ENCODE measurements at places on chromosomes 13 and 19.
A peak's percentile ranks its signal among the peaks of the same experiment; 100 is the strongest.

DNA sequence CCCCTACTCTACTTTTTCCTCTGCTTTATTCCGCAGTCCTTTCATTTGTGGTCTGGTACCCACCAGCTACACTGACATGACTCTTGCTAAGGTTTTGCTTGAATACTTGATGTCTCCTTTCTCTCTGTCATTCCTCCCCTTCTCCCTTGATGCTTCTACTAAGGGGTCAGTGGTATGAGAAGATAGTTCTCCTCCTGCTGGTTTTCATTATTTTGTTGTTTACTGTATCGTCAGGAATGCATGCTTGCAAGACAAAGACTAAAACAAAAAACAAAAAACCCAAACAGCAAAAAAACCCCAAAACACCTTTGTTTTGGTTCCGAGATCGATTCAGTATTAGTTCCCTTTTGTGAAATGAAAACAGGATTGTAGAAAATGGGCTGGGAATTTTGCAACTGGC is 59.5 kb downstream of the PCCA start:
- DNase-seq: no peak

- DNase-seq: no peak
Observed at GRCh38 chr19:937259-937694, 11.4 kb downstream of the ARID3A start.

DNA sequence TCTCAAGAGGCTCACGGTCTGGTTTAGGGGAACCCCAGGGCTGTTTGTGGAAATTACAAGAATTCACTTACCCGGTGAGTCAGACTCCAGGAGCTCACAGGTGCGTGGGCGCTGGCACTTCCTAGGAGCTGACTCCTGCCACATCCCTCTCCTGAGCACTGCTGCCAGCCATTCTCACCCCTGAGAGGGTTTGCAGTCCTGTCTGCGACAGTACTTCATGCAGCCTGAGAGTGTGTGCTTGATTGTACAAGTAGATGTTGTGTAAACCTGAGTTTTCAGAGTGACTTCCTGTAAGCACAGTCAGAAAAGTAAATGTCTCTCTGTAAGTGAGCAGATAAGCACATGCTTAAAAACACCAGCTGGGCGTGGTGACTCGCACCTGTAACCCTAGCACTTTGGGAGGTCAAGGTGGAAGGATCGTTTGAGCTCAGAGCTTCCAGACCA is 8.1 kb downstream of the MRPL4 start:
- DNase-seq: peak; percentile 90

DNA sequence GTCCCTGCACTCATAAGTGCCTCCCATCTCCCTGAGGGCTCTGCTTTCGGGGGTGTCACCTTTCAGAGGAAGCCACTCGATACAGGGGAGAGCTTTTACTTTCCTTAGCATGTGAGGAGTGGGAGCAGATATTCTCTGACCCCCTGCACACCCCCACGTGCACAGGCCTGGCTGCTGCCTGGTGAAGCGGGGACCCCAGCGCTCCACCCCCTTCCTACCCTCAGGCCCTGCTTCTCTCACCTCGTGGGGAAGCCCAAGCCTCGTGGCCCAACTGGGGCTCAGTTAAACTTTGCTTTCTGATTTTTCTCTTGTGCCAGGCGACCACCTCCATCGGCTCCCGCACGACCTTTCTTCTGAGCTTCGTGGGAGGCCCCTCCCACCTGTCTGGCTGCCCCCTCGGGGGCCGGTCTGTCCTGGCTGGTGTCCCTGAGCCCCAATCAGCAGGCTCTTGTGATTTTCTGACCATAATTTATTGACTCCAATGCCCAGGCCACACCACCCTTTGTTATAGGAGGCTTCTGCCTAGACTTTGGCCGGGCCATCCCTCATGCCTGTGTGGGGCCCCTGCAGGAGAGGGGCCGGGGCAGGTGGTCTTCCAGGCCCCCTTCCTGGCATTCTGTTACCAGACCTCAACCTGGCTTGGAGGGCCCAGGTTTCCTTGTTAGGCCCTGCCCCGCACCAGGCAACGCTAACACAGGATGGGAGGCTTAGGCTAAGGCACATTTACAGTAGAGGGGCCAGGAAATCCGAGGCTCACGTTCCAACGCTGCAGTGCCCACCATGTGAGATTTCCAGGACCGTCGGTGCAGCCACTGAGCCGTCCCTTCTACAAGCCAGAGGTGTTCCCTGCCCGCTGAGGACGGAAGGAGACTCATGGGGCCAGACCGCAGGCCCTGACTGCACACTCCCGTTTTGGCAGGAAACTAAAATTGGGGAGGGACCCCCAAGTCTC is 3.7 kb downstream of the TMED1 start:
- no peak for DNase-seq

GRCh38 chr13:111431206-111431605 is 110.8 kb downstream of the TEX29 start:
- no peak for DNase-seq

- no peak for DNase-seq
Observed at GRCh38 chr13:74305876-74306275, 171.7 kb upstream of the KLF12 start.

DNA sequence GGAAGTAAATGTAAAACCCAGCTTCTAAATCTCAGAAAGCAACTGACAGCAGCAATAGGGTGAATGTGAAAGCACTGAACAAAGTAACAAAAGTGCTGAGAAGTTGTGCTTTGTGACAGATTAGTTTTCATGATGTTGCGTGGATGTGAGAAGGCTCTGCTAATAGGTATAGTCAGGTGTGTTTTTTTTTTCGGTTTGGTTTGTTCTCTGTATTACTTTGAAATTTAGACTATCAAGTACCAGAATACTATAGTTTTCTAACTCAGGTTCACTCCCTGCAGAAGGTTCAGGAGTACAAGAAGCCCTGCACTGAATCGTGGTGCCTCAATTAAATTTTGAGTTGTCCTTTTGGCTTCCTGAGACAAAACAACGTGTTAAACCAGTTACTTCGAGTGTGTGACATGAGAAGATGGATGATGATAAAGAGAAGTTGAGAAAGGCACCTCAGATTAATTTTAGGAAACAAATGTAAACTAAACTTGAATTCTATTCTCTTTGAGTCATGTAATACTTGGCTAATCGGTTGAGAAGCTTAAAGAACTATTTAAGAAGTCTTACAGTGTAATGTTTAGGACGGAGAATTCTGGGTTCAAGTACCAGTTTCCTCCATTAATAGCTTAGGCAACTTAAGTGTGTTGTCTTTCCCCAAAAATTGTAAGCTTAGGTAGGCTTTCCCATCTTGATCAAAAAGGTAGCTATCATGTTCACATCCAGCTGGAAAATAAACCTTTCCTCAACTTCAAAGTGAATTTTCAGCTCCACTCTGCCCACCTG is 10.3 kb downstream of the MIR17HG start:
- no peak for DNase-seq

GRCh38 chr19:31448221-31448657 is 99.0 kb upstream of the TSHZ3 start:
- DNase-seq: peak; percentile 53

DNA sequence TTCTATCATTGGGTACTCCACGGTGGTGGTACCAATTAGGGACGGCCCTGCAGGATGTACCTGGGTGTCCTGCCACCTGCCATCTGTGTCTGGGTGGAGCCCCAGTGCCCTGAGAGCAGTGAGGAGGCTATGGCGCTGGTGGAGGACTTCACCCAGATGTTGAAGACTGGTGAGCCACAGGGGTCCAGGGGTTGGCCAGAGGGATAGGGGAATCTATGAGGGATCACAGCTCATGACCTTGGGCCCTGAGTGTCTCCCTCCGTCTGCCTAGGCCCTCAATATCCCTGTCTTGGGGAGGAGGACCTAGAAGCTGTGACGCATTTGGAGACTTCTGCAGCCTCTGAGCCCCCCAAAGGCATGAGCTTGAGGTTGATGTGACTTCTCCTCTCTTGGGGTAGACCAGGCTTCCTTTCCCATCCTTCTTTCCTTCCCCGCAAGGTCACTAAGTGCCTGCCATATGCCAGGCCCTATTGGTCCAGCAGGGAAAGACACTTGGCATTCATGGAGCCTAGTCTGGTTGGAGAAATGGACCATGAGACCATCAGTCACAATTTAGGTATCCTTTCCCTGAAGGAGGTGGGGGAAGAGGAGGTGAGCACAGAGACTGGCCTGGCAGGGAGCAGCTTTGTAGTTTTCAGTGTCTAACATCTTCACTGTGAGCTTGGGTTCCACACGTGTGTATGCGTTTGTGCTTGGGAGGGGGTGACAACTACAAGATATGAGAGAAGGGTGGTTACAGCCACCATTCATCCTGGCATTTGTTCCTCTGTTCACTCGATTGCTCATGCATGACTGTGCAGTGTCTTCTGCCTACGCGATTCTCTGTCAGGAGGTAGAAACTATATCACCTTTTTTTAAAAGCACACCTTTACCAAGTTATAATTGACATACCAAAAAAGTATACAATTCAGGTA is 5.1 kb upstream of the MZF1 start:
- DNase-seq: no peak

GRCh38 chr19:41575998-41576397 is at the start of gene CEACAM21:
TSS of gene CEACAM21 (plus strand) at chr19:41576166. CDS start at chr19:41576275, 109 bp downstream.
- DNase-seq: peak; percentile 86

- no peak for DNase-seq
Observed at GRCh38 chr19:50897191-50897607, 14.0 kb downstream of the KLK4 start.

- DNase-seq: no peak
Observed at GRCh38 chr19:6721773-6722172, 1.3 kb upstream of the C3 start.

DNA sequence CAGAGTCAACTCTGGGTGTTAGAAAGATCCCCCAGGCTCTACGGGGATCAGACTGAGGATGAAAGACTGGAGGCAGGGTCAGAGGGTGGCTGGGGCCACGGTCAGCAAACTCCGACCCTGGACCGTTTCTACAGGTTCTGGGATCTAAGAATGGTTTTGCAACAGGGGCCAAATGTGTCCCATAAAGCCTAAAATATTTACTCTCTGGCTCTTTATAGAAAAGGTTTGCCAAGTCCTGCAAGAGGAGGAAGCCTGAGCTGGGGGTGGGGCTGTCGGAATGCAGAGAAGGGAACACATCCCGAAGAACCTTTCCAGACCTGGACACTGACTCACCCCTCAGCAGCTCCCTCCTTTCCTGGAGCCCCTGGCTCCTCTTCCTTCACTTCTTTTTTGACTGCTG is 20.7 kb downstream of the LIG1 start:
- DNase-seq: no peak

- DNase-seq: no peak
Observed at GRCh38 chr19:45999653-46000121, 4.4 kb downstream of the CCDC61 start.

GRCh38 chr19:273393-273792 is 17.8 kb downstream of the PLPP2 start:
- DNase-seq: no peak

- DNase-seq: peak; percentile 89
Observed at GRCh38 chr13:27425918-27426630, 1.7 kb downstream of the GTF3A start.

GRCh38 chr19:40193587-40193849 is 2.3 kb downstream of the MAP3K10 start:
- no peak for DNase-seq

DNA sequence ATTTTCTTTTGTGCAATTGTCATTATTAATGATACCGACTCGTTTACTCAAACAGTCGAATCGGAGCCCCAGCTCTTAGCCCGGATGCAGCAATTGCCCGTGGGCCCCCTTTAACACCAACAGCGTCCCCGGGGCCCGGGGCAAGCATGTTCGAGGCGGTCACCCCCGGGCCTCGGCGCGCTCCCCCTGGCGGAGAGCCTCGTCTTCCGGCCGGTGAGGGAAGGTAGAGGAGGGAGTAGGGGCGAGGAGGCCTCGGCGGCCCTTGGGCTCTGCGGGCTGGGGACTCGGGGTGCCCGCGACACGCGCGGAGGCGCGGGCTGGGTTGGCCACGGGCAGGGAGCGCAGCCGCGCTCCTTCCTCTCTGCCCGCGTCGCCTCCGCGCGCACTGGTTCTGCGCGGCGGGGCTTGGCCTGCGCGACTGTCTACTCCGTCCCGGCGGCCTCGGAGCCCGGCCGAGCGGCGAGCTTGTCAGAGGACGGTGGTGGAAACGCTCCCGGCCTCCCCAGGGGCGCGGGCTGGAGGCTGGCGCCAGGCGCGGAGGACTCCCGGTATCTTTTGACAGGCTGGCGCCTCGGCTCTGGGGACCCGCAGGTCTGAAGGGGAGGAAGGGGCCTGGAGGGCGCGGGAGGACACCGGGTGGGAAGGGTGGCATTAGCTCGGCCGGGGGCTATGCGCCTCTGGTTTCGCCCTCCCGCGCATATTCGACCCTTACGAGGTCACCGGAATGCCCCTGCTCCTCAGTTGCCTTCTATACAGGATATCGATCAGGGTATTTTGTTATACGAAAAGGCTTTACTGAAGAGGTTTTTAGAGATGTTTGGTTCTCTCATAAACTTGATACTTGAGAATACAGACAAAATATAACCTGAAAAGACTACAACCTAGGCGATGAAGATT is 1.5 kb downstream of the BIVM start:
- DNase-seq: peak; percentile 88

DNA sequence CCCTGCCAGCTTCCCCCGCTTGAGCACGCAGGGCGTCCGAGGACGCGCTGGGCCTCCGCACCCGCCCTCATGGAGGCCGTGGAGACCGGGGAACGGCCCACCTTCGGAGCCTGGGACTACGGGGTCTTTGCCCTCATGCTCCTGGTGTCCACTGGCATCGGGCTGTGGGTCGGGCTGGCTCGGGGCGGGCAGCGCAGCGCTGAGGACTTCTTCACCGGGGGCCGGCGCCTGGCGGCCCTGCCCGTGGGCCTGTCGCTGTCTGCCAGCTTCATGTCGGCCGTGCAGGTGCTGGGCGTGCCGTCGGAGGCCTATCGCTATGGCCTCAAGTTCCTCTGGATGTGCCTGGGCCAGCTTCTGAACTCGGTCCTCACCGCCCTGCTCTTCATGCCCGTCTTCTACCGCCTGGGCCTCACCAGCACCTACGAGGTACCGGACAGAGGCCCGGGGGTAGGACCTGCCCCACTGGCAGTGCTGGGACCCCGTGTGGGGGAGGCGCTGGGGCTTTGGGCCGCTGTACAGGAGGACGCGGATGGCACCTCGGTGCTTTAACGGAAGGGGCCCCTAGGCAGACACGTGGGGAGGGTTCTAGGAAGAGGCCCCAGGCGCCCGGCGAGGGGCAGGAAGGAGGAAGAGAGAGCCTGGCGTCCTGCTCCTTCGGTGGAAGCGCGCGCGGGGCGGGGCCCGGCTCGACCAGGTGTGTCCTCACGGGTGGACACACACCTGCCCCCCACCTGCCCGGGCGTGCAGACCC is 681 bp downstream of the SLC5A5 start:
- no peak for DNase-seq

- no peak for DNase-seq
Observed at GRCh38 chr19:57466489-57466888, 9.5 kb upstream of the VN1R1 start.

GRCh38 chr19:8611877-8612806 is 1.6 kb upstream of the ADAMTS10 start:
- DNase-seq: no peak

All from lower lobe of right lung (tissue), 2 donors.